ENCODE measurements at places on chromosomes 11 and 22.
A peak's percentile ranks its signal among the peaks of the same experiment; 100 is the strongest.

DNA sequence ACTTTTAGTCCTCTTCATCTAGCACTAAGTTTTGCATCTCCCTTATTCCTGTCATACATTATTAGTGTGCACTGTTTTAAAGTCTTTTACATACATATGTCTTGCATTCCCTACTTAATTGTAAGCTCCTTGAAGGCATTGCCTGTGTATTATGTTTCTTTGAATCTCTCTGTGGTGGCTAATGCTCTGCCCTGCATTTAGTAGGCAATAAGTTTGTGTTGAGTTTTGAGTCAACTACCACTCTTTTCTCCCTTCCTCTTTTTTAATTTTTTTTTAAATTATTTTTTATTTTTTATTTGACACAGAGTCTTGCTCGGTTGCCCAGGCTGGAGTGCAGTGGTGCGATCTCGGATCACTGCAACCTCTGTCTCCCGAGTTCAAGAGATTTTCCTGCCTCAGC is 78.9 kb downstream of the ZBTB16 start:
- no peak for DNase-seq

- no peak for DNase-seq
Observed at GRCh38 chr11:16001899-16002426, 354.4 kb downstream of the SOX6 start.

- DNase-seq: no peak
Observed at GRCh38 chr11:126838779-126839178, 161.8 kb downstream of the KIRREL3 start.

DNA sequence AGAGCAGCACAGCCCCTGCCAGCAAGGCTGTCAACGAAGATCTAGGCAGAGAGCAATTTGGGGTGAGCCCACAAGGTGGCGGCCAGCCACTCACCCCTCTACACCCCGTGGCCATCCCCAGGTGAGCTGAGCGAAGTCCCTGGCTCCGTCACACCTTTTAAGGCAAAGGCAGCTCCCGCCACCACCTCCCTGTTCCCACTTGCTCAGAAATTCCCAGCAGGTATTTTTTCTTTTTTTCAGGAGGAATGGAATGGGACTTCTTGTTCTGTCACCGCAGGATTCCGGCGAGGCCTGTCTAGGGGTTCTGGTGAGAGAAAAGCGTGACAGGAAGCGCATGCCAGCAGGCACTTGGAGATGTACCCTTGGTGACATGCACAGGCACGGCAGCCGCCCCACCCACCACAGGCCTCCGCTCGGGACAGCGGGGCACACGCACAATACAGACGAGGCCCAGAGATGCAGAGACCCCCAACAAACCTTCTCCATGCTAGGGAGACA is 10.0 kb downstream of the RPL3 start:
- DNase-seq: no peak

DNA sequence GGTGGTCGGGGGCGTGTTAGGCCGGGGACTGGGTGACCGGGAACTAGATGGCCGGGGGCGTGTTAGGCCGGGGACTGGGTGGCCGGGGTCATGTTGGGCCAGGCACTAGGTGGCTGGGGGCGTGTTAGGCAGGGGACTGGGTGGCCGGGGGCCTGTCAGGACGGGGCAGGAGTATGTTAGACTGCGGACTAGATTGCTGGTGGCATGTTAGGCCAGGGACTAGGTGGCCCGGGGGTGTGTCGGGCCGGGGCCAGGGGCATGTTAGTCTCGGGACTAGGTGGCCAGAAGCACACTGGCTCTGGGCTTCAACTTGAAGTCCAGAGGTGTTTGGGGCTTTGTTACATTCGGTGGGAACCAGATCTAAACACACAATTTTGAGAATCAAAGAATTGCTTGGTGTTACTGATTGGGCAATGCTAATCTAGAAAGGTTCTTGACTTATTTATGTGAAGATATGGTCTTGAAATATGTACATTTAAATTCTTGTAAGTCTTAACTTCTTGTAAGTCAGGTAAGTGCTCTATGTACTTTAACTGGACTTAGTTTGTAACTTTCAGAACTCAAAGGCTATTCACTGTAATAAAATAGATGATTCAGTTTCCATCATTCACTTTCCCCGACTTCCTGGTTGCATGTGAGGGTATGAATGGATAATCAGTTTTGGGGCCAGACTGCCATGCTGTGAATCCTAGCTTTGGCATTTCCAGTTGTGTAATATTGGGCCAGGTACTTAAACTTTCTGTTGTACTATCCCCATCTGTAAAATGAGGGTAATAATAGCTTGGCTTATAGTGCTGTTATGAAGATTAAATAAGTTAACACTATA is 1.1 kb downstream of the EXT2 start:
- no peak for DNase-seq

DNA sequence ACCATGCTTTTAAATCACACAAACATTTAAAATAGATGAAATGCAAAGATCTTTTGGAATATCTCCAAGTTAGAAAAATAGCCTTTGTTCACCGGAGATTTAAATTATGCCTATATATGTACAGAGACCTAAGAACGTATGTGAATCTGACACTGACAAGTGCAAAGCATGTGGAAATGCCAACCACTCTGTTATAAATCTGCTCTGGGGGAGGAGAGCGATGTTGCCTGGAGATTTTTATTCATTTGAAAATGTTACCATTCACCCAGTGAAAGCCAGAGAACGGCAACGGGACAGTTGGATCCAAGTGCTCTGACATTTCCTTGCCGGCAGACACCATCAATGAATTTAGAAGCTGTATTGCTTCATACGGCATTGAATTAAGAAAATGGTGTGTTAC is 39.8 kb upstream of the BMAL1 start:
- no peak for DNase-seq

- DNase-seq: no peak
Observed at GRCh38 chr22:31244046-31244942, 32.2 kb downstream of the LIMK2 start.

DNA sequence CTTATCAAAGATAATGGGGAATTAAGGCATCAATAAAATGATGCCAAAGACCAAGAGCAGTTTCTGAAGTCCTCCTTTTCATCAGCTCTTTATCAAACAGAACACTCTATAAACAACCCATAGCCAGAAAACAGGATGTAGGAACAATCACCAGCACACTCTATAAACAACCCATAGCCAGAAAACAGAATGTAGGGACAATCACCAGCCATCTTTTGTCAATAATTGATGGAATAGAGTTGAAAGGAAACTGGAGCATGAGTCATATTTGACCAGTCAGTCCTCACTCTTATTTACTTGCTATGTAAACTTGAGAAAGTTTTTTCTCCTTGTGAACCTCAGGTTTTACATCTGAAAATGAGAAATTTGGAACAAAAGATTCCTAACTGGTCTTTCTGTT is 10.0 kb downstream of the MS4A2 start:
- no peak for DNase-seq

DNA sequence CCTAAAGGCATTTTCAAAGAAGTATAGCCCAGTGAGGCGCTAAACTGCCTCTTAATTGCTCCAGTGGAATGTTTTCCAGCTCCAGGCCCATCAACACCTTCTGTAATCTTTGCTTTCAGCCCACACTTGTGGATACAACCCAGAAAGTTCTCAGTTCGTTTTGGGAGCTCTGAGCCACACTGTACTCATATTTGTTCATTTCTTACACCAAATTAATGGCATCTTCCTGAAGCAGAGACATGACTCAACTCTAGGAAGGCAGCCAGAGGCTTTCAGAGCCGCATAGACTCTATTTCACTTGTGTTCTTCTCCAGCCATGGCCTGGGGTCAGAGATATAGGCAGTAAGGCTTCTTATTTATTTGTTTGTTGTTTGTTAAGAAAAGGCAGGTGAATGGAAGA is 175.5 kb upstream of the NCAM1 start:
- no peak for DNase-seq

DNA sequence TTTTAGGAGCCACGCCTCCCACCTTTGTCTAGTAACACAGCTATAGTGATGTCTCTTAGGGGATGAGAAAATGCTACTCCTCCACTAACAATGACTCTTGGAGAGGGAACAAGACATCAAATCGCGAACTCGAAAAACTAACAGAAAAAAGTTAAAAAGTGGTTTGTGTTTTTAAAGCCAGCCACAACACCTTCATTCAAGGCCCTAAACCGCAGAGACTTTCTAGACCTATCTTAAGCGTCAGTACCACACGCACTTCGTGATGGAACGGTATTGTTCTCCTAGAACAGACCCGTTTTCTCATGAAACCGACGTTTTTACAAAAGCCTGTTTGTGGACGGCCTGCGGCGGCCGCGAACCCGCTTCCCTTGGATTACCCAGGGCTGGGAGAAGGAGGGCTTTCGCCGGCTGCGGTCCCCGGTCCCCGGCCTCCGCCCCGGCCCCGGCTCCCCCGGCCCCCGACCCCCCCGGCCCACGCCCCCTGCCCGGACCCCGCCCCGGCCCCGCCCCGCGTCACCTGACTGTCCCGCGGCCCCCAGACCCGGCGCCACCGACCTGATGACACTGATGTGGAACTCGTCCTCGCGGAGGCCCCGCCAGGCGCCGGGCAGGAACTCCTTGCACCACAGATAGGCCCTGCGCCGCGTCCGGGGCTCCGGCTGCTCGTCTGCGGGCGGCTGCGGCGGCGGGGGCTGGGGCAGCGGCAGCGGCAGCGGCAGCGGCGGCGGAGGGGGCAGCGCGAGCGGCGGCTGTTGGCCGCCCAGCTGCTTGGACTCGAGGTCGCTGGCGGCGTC is 718 bp downstream of the CHKA start:
- peak; percentile 79 for DNase-seq

DNA sequence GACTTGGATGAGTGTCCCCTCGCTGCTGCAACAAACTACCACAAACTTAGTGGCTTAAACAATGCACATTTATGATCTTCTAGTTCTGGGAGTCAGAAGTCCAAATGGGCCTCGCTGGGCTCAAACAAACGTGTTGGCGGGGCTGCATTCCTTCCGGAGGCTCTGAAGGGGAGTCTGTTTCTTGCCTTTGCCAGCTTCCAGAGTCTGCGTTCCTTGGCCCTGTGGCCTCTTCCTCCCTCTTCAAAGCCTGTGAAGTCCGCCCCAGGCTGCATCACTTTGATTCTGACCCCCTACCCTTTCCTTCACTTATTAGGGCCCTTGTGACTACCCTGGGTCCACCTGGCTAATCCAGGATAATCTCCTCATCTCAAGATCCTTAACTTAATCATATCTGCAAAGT is 80.3 kb upstream of the NECTIN1 start:
- no peak for DNase-seq

DNA sequence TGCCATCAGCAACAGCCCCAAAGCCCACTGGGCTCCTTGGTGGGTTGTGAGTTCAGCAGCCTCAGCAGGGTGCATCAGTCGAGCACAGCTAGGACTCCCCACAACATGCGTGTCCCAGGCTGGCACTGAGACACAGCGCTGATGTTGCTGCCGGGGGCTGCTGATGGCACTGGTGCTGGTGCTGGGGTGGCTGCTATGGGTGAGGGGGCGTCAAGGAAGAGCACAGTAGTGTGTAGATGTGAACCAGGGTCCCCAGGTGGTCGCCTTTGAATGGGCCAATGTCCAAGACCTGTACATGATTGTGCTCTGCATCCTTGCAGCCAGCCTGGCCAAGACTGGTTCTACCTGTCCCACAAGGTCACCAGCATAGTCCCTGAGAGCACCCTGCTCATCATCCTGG is 121.3 kb upstream of the SERPIND1 start:
- DNase-seq: peak; percentile 37

DNA sequence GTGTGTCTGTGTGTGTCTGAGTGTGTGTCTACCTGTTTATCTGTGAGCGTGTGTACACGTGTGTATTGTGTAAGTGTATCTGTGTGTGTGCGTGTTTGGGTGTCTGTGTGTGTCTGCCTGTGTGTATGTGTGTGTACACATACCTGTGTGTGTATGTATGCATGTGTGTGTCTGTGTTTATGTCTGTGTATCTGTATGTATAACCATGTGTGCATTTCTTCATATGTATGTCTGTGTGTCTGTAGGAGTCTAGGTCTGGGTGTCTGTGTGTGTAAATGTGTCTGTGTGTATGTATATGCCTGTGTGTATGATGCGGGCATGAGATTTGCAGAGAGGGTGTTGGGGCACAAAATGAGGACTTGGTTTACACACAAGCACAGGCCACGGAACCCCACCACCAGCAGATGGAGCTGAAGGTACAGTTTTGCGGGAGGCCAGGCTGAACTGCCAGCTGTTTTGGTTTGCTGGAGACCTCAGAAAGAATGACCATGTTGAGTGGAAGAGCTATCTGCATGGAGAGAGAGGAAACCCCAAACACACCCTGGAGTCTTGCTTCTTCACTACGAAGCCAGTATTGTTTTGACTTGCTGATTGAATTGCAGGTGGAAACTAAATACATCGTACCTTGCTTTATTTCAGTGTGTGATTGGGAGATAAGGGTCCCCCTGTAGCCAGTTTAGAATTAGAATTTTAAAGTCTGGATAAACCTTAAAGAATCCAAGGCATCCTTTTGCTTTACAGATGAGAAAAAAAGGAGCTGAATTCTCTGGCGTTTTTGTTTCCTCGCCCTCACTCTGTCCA is 497.2 kb downstream of the NTM start:
- peak; percentile 60 for DNase-seq

GRCh38 chr11:10678101-10678500 is 15.5 kb downstream of the IRAG1 start:
- no peak for DNase-seq

DNA sequence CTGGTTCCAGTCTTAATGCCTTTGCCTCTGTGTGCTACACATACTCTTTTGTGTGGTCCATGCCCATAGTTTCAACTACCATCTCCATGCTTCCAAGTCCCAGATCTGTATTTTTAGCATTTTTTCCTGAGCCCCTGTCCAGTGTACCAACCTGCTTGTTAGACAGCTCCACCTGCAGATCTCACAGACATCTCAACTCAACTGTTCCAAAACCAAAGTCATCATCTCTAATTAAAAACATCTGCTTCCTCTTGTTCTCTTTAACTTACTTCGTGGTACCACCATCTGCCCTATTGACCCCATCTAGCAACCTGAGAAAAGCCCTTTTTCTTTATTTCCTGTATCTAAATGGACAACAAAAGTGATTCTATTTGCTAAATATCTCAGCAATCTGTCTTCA is 8.6 kb upstream of the KMT2A start:
- no peak for DNase-seq

- DNase-seq: no peak
Observed at GRCh38 chr11:131652231-131652630, 281.8 kb downstream of the NTM start.

DNA sequence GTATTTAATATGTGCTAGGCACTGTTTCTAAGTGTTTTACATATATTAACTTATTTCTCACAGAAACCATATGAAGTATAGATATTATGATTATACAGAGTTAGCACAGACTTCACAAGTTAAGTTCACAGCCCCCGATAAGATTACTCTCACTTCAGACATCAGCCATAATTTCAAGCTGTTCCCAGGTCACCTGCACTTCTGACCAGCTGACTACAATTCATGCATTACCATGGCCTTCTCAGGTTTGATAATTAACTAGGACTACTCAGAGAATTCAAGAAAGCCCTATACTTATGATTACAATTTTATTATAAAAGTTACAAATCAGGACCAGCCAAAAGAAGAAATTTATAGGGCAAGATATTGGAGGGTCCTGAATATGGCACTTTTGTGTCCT is 68.2 kb upstream of the RRM1 start:
- DNase-seq: no peak

GRCh38 chr11:87338046-87338639 is 300.4 kb downstream of the TMEM135 start:
- no peak for DNase-seq

Data from pancreas (tissue), 10 donors.